ENCODE measurements at places on chromosomes 3 and 15.

DNA sequence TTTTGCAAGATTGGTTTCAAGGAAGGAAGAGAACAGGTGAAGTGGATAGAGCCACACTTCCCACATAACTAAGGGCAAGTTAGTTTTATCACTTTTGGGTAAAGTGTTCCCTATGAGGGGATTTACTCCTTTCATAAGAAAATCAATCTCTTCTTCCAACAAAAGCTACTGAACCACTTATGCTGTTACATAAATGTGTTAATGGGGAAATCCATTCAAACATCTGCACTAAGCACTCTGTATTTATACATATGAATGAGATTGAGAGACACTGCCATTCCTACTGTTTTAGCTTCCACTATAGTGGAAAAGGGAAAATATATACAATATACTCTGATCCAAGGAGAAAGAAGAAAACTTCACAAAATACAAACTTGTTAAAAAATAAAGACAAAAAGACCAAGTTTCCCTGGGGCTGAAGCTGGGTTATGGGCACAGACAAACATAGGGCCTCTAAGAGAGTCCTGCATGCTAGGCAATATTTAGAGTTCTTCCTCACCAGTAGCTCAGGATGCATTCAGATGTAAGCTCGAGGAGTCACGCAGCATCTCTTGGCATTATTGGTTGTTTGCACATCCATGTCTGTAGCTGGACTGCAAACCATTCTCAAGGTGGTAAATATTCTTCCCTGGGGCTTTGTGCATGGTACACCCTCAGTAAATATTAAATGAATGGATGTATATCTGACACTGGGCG is 454.2 kb downstream of the FGF12 start:
- no peak for DNase-seq

GRCh38 chr15:70132139-70132538 is 34.4 kb upstream of the TLE3 start:
- DNase-seq, result no peak

GRCh38 chr3:29649815-29650547 is 369.1 kb downstream of the RBMS3 start:
- no peak for DNase-seq

DNA sequence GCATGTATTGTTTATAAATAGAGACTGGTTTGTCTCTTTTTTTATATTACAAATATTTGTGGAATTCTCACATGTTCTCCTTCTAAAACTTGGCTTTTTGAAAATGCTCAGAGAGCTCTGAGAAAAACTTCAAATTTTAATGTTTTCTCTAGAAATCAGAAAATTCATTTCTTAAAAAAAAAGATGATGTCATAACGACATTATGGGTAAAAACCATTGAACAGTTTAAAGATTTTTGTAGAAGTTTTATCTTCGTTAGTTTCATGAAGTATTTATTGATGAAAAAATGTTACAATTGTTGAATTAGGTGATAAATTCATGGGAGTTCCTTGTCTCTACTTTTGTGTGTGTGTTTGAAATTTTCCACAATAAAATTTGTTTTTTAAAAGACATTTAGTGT is 81.3 kb downstream of the SATB1 start:
- DNase-seq, result no peak

GRCh38 chr3:141986548-141987107 is 110.2 kb downstream of the ATP1B3 start:
- DNase-seq, result no peak

DNA sequence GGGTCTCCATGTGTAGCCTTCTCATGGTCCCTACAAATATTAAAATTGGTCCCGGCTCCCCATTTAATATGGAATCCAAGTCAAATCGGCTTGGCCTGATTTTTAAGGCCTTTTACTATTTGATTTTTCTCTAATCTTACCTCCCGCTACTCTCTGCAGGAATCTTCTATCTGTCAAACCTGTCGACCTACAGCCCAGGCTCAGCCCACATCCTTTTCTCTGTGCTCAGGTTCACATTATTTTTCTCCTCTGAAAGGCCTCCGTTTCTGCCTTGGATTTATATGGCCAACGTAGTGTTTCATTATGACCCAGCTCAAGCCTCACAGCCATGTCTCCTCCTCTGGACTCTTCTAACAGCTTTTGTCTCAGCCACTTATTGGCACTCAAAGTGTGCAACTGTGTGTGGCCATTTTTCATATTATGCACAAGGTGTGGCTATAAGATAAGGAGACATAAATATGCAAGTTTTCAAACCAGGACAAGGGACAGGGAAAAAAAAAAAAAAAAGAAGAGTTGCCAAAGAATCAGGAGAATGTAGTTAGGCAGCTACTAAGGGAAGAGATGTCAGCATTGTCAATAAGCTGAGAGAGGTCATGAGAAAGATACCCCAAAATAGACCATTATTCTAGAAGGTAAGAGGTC is 2.1 kb upstream of the GLCE start:
- no peak for DNase-seq

GRCh38 chr3:113005611-113006010 is 14.8 kb downstream of the GTPBP8 start:
- DNase-seq, result no peak

All from SK-N-SH (cell line).